ENCODE measurements at places on chromosomes 16 and 17.

- no peak for DNase-seq
Observed at GRCh38 chr16:12508054-12508453, 295.6 kb downstream of the CPPED1 start.

- DNase-seq = no peak
Observed at GRCh38 chr17:62714016-62714777, 86.7 kb downstream of the MRC2 start.

- no peak for DNase-seq
Observed at GRCh38 chr16:54585998-54586340, 299.4 kb upstream of the IRX3 start.

DNA sequence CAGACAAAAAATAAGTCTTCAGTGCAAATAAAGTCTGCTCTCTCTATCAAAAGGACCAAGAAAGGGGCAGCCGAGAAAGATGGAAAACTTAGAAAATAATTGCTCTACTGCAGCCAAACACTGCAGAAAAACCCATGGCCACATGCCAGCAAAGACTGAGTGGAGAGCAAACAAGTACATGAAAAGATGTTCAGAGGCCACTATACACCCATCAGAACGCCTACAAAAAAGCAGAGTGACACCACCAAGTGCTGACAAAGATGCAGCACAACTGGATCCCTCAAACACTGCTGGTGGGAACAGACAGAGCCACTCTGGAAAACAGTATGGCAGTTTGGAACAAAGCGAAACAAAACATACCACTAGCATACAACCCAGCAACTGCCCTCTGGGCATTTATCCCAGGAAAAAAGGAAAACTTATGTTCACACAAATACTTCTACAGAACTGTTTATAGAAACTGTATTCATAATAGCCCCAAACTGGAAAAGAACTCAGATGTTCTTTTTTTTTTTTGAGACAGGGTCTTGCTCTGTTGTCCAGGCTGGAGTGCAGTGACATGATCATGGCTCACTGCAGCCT lies 36.7 kb downstream of the KIAA0753 start:
- no peak for DNase-seq

- no peak for DNase-seq
Observed at GRCh38 chr17:6787081-6787693, 11.2 kb downstream of the FBXO39 start.
